ENCODE measurements at places on chromosomes 2 and 18. TPM values are rescaled to one million over a fixed set of nuclear protein-coding genes. Genes with fewer than 3 reads are reported as not detected.
A peak's percentile ranks its signal among the peaks of the same experiment; 100 is the strongest.

GRCh38 chr2:64750001-64750816 lies 96.5 kb upstream of the SERTAD2 start:
- peak; percentile 54 for DNase-seq

- DNase-seq: peak; percentile 20
Measured at GRCh38 chr2:46460241-46460921, 19.0 kb upstream of the TMEM247 start.

DNA sequence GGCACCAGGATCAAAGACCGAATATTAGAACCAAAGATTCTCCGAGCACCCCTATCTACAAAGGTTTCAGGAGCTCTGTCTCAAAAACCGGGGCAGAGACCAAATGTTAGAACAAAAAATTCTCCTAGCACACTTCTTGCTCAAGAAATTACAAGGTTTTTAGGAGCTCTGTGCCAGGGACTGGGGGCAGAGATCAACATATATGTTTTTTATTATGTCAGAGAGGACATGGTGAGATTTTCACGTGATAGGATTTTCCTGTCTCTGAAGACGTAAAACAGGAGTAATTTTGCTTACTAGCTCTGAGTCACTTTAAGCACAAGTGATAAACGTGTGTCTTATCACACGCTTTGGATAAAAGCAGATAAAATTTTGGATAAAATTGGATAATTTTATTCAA lies 34.8 kb upstream of the ODC1 start:
- no peak for DNase-seq

- peak; percentile 81 for DNase-seq
Measured at GRCh38 chr18:1094409-1094808, 189.7 kb downstream of the ADCYAP1 start.

DNA sequence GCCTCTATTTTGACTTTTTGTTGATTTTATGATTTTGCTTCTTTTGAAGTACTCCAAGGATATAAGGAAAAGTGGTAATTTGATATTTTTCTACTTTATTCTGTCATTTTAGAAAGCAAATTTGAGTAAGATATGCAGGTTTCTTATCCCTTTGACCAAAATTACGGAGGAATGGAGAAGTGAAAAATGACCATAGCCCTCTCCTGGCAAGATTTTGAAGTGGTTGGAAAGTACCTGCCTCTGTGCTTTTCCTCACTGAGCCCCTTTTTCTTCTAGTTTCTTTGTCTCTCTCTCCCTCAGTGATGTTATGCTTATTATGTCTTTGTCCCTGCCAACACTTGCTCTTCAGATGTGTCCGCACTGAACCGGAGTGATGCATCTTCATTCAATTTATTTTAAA lies 898.1 kb downstream of the EPHA4 start:
- DNase-seq: no peak

GRCh38 chr18:10971717-10972116 lies 177.7 kb downstream of the PIEZO2 start:
- DNase-seq: no peak

GRCh38 chr2:222398446-222398885 lies 25.9 kb upstream of the SGPP2 start:
- peak; percentile 6 for DNase-seq

GRCh38 chr2:224278531-224278930 lies 123.4 kb downstream of the FAM124B start:
- no peak for DNase-seq

DNA sequence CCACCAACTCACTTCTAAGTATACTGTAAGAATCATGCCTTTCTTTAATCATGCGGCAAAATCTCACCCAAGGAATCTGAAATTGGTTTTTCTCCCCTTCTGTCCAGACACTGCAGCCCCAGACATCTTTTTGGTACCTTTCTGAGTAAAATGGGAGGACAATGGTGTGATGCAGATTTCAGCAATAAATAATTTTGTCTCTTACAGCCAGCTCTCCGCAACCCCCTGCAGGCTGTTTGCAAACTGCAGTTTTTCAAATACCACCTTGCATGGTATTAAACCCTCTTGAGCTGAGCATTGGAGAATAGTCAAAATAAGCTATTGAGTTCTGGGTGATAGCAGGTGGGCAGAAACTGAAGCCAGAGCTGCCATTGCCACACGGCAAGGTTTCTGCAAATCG lies 32.2 kb downstream of the GPR39 start:
- DNase-seq: peak; percentile 58

DNA sequence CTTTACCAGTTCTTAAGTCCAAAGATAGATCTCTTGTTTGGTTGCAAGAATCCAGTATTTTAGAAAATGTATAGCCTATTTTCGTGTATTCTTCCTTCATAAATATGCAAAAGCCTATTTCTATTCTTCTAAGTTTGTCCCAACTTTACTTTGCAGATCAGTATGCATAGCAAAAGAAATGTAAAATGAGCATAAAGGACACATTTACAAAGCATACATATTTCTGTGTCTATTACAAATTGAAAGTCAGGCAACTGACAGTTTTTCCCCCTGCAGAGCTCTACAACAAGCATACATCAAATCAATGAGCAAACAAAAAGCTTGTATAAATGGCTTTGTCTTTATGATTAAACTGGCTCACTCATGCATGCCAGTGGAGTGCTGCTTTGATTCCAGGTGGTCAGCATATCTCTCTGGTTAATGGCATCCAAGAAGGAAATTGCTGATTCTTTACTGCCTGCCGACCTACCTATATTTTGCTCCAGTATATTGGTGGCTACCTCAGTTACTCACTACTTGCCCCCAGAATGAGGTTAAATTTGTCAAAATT lies 10.0 kb upstream of the VPS54 start:
- DNase-seq: no peak

- peak; percentile 94 for DNase-seq
Measured at GRCh38 chr2:189347540-189347939, 93.7 kb upstream of the WDR75 start.

DNA sequence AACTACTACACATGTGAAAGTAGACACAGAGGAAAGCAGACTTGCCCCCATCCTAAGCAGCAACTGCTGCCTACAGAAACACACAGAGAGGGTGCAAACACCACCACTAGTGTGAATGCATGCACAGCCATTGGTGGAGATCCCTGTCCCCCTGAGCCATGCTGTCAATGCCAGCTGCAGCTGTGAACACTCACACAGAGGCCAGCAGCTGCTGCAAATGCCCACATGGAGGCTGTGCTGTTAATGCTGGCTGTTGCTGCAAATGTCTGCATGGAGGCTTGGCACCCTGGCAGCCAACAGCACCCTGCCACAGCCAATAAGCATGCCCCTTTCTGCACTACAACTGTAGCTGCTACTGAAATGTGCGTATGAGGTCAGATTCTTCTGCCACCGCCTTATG lies 355.0 kb downstream of the LNPK start:
- no peak for DNase-seq

DNA sequence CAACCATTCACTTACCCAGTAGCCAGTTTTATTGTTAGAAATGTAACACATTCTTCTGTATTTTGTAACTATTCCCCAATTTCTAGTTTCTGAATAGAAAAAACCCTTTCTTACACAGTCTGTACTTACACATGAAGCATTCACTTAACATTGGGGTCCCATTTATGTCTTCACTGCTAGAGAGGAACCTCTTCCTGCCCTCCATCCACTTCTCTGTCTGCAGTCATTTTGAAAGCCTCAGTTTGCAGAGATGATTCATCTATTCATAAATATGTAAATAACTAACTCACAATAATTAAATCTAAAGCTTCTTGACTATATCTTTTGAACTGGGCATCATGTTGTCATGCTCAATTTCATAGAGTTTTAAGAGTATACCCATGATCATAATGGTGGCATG lies 55.9 kb downstream of the ZRANB3 start:
- no peak for DNase-seq

- DNase-seq: no peak
Measured at GRCh38 chr2:234488913-234489451, 7.9 kb downstream of the ARL4C start.

GRCh38 chr2:45928946-45929345 lies 277.5 kb downstream of the PRKCE start:
- peak; percentile 16 for DNase-seq

DNA sequence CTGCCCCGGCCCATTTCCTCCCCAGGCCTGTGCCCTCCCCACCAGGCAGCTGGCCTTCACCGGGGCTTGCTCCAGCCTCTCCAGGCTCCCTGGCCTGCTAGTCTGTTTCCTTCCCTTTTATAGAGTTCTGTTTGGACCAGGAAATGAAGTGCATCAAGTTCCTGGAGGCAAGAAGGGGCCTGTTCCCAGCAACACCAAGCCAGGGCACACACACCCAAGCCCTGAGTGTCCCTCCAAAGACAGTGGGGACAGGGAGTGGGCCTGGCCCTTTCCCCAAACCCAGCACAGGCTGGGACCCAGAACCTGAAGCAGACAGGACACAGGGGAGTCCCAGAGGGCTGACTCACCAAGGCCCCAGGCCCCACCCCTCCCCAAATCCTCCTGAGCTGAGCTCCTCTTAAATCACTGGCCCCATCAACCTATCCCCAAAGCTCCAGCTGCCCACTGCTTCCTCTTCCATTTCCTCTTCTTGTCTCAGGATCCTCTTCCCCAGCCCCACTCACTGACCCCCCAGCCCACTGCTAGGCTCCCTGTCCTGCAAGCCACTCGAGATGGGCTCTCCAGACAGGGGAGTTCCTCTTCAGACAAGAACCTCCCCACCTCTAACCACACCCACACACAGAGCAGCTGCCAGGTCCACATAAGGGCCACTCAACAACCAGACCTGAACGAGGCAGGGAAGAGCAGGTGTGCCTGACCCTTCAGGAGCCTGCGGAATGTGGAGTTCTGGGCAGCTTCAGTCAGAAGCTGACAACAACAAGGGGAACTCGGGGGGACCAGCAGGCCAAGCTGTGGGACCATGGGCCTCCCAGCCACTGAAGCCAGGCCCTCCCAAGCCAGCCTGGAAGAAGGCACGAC lies 74.2 kb downstream of the TNS1 start:
- DNase-seq: no peak

DNA sequence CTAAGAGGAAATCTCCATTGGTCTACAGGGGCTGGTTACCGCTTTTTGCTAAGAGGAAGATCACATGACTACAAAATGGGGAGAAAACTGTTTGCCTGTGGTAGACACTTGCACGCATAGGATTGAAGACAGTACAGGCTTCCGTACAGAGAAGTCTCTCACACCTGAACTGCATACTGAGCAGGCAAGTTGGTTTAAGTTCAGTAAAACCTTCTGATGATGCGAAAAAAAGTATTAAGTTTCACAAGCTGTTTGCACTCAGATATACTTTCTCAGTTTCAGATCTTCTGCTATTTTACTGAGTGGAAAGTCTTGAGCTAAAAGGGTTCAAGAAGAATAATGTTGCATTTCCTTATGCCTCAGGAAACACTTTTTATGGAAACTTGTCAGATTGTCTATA lies 292.2 kb upstream of the MC4R start:
- no peak for DNase-seq

GRCh38 chr2:99984799-99985515 lies 157.4 kb downstream of the AFF3 start:
- peak; percentile 62 for DNase-seq

- no peak for DNase-seq
Measured at GRCh38 chr2:40421631-40422297, 30.1 kb downstream of the SLC8A1 start.

DNA sequence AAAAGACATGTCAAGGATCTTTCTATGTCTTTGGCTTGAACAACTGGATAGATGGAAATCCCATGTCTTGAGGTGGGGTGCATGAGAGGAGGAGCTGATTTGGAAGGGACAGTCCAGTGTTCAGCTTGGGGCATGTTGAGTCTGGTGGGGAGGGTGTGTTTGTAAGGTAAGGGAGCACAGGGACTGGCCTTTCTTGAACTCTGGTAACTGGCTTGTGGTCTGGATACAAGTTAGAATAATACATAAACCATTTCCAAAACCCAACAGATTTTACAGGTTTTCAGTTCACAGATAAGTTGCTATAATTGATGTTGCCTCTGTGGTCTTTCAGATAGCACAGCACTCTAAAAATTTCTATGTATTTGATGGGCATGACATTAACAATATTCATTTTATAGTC lies 24.2 kb downstream of the RHBDD1 start:
- DNase-seq: no peak

DNA sequence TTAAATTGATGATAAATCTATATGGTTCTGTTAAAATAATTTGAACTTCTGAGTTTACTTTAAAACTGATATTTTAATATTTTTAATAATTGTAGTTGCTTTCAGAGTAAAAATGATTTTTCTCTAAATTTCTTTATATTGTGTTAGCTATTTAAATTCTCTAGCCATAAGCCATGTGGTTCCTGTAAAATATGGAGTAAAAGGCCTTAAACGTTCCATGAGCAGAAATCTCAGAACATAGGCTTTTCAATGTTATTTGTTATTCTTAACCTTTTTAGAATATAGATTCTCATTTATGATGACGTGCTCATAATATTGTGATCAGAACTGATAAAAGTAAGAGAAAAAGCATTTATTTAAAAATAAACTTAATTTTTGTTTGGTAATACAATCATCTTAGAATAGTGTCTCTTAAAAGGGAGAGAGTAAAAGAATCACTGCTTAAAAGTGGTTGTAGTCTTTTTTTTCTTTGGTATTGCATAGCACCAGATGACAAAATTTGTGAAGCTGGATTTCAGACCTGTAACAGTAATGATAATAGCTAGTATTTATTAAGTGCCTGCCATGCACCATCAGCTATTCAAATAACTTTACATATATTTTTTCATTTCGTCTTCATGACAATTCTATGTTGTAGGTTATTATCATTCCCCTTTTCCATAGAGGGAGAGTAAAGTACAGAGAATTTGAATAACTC lies 2.7 kb downstream of the BMPR2 start:
- DNase-seq: no peak

- DNase-seq: no peak
Measured at GRCh38 chr2:63040586-63040985, 10.0 kb upstream of the OTX1 start.

- peak; percentile 81 for DNase-seq
Measured at GRCh38 chr2:127695491-127696472, 5.5 kb upstream of the SFT2D3 start.

SCN7A gene
- total RNA-seq: not detected

FAM124B gene
- total RNA-seq: not detected

RIT2 gene
- total RNA-seq: not detected

ANO7 gene
- total RNA-seq: 0.72 TPM

CFC1 gene
- total RNA-seq: not detected

ARHGAP28 gene
- 0.29 TPM for total RNA-seq

B4GALT6 gene
- 2.4 TPM for total RNA-seq

XIRP2 gene
- total RNA-seq: 0.12 TPM

CFAP65 gene
- total RNA-seq: 0.12 TPM

PDE1A gene
- 0.36 TPM for total RNA-seq

SOX11 gene
- under 0.01 TPM for total RNA-seq

CXXC1 gene
- total RNA-seq: 20.9 TPM

BUB1 gene
- 161 TPM for total RNA-seq

All from RPMI7951 (cell line).